ENCODE measurements at places on chromosomes 12 and 14. TPM values are rescaled to one million over a fixed set of nuclear protein-coding genes. Genes with fewer than 3 reads are reported as not detected.

GRCh38 chr14:106822905-106823304, 1296.5 kb downstream of the TMEM121 start:
- DNase-seq = no peak

DNA sequence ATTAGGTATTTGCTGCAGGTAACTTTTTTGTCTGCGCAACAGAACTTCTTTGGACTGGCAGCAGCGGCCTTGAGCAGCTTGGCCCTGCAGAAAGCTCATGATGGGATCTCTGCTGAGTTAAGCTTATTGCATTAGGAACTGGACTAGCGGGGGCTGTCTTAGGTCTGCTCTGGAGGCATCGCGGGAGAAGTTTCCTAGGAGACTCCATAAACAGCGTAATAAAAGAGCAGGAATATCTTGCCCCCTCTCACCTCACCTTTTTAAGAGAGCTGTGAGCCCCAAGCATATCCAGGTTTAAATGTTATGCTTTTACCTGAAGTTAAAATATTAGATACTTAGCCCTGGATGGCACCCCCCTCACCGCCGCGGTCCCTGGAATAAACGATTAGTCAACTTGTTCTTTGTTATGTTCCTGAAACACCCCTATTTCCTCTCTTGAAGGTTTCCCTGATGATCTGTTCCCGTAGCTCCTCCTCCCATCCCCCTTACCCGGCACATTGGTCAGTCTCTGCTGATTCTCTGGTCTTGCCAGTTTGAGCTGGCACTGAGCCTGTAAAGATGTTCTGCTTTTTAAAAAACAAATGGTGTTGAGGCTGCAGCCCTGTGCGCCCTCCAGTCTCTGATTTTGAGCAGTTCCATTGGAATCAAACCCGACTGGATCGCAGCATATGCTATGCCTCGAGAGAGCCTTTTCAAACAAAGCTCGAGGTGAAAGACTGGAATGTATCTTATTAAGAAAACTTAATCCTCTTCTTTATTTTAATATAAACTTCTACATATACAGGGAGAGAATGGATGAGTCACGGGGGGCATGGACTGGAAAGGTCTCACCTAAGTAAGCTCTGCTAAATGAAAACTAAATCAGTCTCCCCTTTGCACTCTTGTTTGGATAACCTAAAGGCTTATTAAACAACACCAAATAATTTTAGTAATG, 1.9 kb downstream of the MLXIP start:
- no peak for DNase-seq

- no peak for DNase-seq
Observed at GRCh38 chr12:7719946-7720730, 8.9 kb downstream of the DPPA3 start.

Gene AMN
- 0.33 TPM for total RNA-seq

DNA sequence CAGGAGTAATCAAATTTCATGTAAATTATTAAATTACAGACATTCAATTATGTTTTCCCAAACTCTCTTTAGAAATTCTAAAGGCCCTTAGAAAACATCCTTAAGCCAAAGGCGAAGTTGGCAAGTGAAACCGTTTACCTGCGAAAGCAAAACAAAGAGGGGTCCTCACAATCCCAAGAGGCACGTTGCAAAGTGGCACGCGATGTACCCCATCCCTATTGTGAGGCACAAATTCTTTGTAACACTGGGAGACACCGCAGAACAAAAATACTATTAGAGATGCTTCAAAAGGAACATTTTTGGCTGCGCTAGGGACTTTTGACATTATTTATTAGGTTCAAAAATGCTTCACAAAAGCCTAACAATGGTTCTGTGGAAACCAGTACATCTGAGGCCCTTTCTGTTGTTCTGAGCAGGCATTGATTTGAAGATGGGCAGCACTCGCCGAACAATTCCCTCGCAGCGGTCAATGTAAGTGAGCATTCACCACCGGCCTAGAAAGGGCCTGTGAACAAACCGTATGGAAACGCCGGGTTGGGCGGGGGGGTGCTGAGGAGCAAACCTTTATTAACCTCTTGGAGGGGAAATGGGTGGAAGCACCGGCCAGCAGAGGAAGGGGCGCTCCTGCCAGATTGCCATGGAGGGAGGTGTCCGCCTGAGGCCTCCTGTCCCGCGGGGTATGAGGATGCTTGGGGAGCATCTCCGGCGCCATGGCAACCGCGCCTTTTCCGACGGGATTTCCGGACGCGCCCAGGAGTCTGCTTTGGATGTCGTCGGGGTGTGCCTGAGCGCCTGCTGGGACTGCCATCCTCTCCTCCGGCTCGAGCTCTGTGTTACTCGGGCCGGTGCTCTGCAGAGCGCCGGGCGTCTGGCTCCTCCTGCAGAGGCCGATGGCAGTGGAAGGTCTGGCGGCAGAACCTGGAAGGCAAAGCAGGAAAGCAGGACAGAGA, 193.9 kb downstream of the C12orf42 start:
- DNase-seq = no peak

- DNase-seq = no peak
Observed at GRCh38 chr12:27164330-27165040, 79.6 kb upstream of the STK38L start.

GRCh38 chr14:80110721-80111120, 100.6 kb downstream of the DIO2 start:
- no peak for DNase-seq

GRCh38 chr12:46702581-46703344, 123.0 kb downstream of the SLC38A4 start:
- no peak for DNase-seq

Gene ANKRD9
- total RNA-seq = 3.6 TPM

DNA sequence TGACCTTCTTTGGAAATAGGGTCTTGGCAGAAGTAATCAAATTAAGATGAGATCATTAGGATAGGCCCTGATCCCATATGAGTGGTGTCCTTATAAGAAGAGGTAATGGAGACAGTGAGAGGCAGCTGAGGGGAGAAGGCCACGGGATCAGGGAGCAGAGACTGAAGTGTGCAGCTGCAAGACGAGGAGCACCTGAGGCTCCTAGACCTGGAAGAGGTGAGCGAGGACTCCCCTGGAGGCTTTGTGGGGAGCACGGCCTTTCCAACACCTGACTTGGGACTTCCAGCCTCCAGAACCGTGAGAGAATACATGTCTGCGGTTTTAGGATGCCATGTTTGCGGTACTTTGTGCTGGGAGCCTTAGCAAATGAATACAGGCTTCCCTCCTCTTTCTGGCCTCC, 37.5 kb downstream of the LRTM2 start:
- no peak for DNase-seq

- DNase-seq = no peak
Observed at GRCh38 chr12:80443974-80444666, at the start of gene PTPRQ. PTPRQ (plus strand) TSS chr12:80444235; CDS start chr12:80444346, 111 bp downstream.

Gene CDCA3
- total RNA-seq = 72.7 TPM

Gene OSGEP
- 47.8 TPM for total RNA-seq

Gene TMEM119
- not detected for total RNA-seq

- DNase-seq = no peak
Observed at GRCh38 chr14:73325630-73326299, 88.5 kb downstream of the PAPLN start.

DNA sequence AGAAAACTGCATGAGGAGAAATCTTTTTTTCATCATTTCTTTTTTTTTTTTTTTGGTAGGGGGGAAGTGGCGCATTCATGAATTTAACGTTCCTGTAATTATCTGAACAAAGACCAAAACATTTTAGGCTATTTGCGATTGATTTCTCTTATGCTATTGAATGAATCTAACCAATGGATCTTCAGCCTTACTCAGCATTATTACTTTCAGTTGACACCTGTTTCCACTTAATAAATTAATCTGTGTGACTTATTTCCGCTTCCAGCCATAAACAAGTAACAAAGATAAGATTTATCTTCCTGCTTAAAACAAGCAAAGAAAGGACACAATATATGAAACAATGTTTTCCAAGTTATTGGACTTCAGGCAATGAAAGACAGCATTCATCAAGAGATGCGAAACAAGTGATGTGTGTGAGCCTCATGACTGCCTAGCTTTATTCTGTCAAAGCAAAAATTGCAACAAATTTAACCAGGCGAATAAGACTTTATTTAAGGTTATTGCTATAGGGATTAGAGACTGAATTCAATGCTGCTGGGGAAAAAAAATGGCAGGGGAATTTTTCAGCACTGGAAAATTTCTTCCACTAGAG, 1026.9 kb downstream of the LRFN5 start:
- no peak for DNase-seq

Data from GM12878 (cell line).